ENCODE measurements at places on chromosomes 13 and 19. TPM values are rescaled to one million over a fixed set of nuclear protein-coding genes. Genes with fewer than 3 reads are reported as not detected.

LIM2 gene
- not detected for total RNA-seq

ZNF83 gene
- total RNA-seq = 86.3 TPM

LIG4 gene
- total RNA-seq = 7.7 TPM

ACP7 gene
- total RNA-seq = 0.43 TPM

FGF9 gene
- under 0.01 TPM for total RNA-seq

COG6 gene
- total RNA-seq = 19.0 TPM

PLK5 gene
- total RNA-seq = not detected

ZNF443 gene
- 3.0 TPM for total RNA-seq

APOE gene
- 43.1 TPM for total RNA-seq

ATCAY gene
- not detected for total RNA-seq

OR7A5 gene
- not detected for total RNA-seq

RAVER1 gene
- 7.7 TPM for total RNA-seq

ZNF625 gene
- 7.7 TPM for total RNA-seq

ZNF30 gene
- 1.7 TPM for total RNA-seq

LRRC25 gene
- total RNA-seq = not detected

PTGER1 gene
- total RNA-seq = 0.96 TPM

TMEM190 gene
- total RNA-seq = 0.96 TPM

URAD gene
- not detected for total RNA-seq
